ENCODE measurements at places on chromosomes 6 and 20.

- H3K4me1 ChIP-seq: no peaks in the 10 kb centered on the region
- H3K27me3 ChIP-seq: peaks cover 12% of the 10 kb centered on the region
- H3K36me3 ChIP-seq: no peaks in the 10 kb centered on the region
- no peak overlapping the region for H3K27ac ChIP-seq
- no peak for DNase-seq
These were observed 145.9 kb downstream of the TAF4 start for GRCh38 chr20:61919675-61920365.

DNA sequence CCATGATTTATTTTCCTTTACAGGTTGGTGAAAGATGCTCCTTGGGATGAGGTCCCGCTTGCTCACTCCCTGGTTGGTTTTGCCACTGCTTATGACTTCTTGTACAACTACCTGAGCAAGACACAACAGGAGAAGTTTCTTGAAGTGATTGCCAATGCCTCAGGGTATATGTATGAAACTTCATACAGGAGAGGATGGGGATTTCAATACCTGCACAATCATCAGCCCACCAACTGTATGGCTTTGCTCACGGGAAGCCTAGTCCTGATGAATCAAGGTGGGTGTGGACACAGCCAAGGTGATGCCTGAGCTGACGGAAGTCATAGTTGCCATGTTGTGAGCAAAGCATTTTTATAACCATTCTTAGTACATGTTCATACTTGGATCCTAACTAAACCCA, 34.6 kb upstream of the CALHM6 start:
- H3K4me1 ChIP-seq: no peaks in the 10 kb centered on the region
- no peak overlapping the region for H3K27ac ChIP-seq
- DNase-seq: no peak
- H3K4me3 ChIP-seq: no peak overlapping the region

DNA sequence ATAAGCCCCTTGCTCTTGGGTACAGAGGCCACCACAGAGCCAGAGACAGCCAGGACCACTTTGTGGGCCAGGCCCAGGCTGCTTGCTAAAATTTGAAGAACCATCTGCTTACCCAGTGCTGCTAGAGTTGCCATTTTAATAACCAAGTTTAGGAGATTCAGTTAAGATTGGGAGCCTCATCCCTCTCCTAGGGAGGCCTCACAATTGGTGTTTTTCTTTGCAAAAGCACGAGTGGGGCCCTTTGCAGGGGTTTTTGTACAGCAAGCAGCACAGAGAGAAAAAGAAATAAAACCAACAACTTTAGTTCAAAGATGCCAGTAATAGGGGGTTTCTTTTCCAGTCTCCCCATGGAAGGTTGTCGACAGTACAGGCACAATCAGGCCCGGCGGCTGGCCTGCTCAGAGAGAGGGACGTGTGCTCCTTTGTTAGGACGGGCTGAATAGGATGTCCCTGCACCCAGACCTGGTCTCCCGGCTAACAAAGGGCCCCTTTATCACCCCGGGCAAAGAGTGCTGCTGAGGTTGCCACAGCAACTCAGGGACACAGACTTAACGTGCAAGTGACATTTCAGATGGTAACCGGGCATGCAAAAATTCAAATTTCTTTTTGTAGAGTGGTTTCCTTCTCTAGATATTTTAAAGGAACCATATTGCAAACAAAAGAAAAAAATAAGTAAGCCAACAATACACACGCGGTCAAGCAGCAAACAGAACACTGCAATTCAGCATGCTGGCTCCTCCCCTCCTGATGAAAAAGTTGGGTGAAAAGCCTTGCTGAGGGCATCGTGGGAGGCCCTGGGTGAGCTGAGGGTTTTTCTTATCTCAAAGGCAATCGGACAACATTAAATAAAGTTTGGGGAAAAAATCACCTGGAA, 10.5 kb upstream of the TOX2 start:
- peaks cover 21% of the 10 kb centered on the region for H3K27me3 ChIP-seq
- H3K4me3 ChIP-seq: no peak overlapping the region
- no peaks in the 10 kb centered on the region for H3K4me1 ChIP-seq
- DNase-seq: no peak
- no peak overlapping the region for H3K27ac ChIP-seq

- no peak overlapping the region for H3K27ac ChIP-seq
- no peak for DNase-seq
- no peaks in the 10 kb centered on the region for H3K4me1 ChIP-seq
- no peaks in the 10 kb centered on the region for H3K36me3 ChIP-seq
- H3K27me3 ChIP-seq: no peaks in the 10 kb centered on the region
These were observed 21.5 kb upstream of the HS3ST5 start for GRCh38 chr6:114364301-114364700.

GRCh38 chr6:17004269-17004668, 97.6 kb upstream of the STMND1 start:
- H3K36me3 ChIP-seq: no peaks in the 10 kb centered on the region
- DNase-seq: no peak

- peaks cover 45% of the 10 kb centered on the region for H3K4me1 ChIP-seq
- H3K27ac ChIP-seq: peak within 1 kb of the TSS; percentile 100
These were observed at the start of gene SNRPB for GRCh38 chr20:2470423-2471193. Gene SNRPB, minus strand, starts transcription at chr20:2470789. Its CDS starts 99 bp downstream, at chr20:2470690.

- no peaks in the 10 kb centered on the region for H3K36me3 ChIP-seq
- H3K4me3 ChIP-seq: no peak overlapping the region
- no peak for DNase-seq
These were observed 86.4 kb upstream of the CLDN20 start for GRCh38 chr6:155177363-155177961.

DNA sequence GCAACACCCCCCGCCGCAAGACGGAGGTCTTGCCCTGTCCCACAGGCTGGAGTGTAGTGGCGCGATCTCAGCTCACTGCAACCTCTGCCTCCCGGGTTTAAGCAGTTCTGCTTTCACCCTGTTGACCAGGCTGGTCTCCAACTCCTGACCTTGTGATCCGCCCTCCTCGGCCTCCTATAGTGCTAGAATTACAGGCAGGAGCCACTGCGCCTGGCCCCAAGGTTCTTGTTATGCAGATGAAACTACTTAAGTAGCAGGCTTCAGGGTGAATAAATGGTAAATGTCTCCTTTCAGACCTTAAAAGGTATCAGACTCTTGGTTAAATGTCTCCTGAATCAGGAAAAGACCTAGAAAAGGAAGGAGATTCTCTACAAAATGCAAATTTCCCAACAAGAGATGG, 95.4 kb upstream of the TMEM181 start:
- no peak overlapping the region for H3K27ac ChIP-seq
- H3K27me3 ChIP-seq: no peaks in the 10 kb centered on the region
- no peak for DNase-seq
